NCI-H1105 (cell line): ENCODE measurements at places on chromosomes 2 and 18.

DNA sequence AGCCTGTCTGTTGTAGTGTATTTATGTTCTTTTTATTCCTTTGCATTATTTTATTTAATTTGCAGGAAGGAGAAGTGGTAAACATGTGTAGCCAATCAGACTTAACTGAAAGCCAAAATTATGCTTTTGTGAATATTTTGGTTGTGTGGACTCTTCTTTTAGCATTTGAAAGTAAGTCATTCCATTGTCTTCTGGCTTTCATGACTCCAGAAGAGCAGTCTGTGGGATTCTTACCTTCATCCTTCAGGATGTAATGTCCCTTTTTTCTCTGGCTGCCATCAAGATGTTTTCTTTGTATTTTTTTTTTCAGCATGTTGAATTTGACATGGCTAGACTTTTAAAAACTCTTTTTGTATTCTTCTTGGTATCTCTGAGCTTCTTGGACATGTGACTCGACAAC lies 895.2 kb upstream of the ZEB2 start:
- DNase-seq = no peak

- no peak for DNase-seq
These were observed 24.8 kb downstream of the CCT7 start for GRCh38 chr2:73258913-73259215.

DNA sequence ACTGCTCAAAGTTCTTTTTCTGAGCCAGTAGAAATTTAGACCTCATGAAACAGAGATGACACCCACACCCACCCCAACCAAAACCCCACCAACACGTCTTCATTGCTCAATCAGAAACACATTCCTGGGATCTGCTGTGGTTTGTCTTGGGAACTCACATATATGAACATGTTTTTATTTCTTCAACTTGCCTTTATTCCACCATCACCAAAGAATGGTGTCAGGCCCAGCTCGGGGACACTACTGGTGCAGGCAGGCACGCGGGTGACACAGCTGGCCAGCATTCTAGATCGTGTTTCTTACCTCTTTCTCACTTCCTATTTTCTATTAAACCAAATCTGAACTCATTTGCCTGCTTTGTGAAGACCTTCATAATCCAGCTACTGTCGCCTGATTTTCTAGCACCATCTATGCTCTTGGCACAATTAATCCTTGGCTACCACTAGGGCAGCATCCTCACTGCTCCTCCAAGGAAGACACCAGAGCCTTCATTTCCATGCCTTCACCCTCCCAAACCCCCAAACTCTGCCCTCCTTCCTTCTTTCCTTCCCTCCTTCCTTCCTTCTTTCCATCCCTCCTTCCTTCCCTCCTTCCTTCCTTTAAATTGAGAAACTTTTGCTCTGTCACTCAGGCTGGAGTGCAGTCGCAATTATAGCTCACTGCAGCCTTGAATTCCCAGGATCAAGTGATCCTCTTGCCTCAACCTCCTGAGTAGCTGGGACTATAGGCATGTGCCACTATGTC lies 157.1 kb downstream of the BCL2 start:
- DNase-seq = no peak

DNA sequence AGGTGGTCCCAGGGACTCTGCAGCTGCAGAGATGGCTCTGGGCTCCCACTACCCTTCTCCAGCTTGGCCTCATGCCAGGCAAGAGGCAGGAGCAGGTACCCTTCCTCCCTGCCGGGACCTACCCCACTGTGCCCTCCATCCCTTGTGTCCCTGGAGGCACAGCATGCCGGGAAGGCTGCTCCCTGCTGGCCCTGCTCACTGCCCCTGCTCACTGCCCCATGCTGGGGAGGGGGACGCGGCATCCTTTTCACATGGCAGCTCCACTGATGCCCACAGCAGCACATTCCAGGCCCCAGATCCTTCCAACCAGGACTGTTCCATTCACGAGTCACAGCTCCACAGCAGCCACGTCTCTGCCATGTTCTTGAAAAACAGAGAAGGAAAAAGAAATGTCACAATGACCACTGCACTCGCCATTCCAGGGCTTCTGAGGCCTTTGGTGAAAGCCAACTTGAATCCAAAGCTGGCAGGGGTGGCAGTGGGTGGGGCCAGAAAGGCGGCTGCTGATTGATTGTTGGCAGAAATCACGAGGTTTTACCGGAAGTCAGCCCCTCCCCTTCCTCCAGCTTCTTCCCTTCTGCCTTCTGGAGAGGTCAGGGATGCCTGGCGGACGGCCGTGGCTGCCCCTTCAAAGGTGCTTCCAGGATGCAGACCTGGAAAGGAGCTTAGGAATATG lies 268.0 kb downstream of the CYP26B1 start:
- DNase-seq = no peak

- DNase-seq = no peak
These were observed 76.3 kb upstream of the GALNT3 start for GRCh38 chr2:165870346-165870745.

DNA sequence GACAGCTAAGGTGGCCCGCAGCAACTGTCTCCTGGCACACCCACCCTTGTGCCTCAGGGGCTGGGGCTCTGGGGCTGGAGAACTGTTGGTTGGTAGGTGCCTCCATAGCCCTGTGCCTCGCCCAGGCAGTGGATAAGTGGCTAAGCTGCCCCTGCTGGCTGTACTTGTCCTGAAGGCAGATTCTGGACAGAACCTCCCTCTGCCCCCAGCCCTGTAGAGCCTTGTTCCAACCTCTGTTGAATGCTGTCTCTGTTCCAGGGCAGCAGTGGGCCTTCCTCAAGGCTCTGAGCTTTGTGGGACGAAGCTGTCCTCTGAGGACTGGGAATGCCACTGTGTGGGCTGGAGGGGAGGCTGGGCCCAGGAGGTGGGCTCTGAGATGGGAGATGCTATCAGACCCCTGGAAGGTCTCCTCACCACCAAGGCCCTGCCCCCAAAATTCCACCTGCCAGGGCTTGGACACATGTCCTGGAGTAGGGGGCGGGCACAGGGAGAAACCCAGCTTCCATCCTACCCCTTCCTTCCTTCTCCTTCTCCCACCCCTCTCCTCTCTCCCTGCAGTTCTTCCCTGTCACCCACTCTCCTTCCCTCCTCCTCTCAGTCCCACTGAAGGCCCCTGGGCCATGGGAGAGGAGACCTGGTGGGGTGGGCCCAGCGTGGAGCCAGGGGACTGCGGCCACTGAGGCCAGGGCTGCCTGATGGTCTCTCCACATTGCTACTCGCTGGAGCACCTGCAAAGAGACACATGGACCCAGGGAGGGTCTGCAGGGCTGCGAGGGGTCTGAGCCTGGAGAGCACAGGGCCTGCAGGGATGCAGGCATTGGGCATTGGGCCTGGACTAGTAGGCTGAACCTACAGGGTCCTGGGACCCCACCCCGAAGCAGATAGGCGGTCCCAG lies 1.7 kb upstream of the PDCD1 start:
- DNase-seq = no peak
